Left lung (tissue), 14 donors: ENCODE measurements at places on chromosomes 5 and 9. TPM values are rescaled to one million over a fixed set of nuclear protein-coding genes. Genes with fewer than 3 reads are reported as not detected.

GRCh38 chr9:132141344-132141947, 20.4 kb upstream of the NTNG2 start:
- peak; percentile 79 for DNase-seq

DNA sequence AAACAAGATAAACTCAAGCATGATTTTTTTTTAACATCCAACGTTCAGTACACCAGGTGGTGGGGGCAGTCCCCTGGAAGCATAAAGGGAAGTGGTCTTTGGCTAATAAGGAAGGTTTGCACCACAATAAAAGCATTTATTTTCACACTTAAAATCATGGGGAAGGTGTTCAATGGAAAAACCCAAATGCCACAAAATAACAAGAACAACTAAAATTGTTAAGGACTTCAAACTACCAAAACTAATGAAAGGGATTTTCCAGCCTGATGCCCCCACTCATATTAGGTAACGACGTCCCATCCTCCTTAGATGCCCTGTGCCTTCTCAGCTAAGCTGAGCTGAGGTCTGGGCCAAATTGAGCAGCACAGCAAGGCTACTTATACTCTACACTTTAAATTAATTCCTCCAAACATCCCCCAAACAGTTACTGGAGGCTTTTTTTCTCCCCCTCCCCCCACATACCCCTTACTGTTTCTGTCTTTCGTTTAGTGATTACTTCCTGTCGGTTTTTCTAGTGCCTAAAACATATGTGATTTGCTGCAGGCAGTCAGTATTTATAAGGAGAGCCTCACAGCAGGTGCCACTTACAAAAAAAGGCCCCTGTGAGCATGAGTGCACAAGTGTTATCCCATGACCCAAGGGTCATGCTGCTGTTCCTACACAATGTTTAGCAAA, 259.7 kb upstream of the ZNF608 start:
- DNase-seq: no peak

DNA sequence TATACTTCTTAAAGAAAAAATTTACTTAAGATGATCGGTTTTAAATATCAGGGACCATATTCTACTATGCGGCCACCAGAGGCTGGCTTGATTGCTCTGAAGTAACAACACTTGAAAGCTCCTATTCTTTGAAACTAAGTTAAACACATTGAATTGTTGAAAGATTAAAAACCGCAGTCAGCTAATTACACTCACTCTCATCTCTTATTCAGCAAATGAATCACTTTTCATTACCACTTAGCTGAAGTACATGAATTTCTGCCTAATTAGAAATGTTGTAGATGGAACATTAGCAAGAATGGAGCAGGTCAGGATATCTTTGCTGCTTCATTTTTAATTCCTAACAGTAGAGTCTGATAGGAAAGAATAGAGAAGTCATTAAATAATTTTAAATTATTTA, 42.3 kb downstream of the LSM11 start:
- DNase-seq: no peak

DNA sequence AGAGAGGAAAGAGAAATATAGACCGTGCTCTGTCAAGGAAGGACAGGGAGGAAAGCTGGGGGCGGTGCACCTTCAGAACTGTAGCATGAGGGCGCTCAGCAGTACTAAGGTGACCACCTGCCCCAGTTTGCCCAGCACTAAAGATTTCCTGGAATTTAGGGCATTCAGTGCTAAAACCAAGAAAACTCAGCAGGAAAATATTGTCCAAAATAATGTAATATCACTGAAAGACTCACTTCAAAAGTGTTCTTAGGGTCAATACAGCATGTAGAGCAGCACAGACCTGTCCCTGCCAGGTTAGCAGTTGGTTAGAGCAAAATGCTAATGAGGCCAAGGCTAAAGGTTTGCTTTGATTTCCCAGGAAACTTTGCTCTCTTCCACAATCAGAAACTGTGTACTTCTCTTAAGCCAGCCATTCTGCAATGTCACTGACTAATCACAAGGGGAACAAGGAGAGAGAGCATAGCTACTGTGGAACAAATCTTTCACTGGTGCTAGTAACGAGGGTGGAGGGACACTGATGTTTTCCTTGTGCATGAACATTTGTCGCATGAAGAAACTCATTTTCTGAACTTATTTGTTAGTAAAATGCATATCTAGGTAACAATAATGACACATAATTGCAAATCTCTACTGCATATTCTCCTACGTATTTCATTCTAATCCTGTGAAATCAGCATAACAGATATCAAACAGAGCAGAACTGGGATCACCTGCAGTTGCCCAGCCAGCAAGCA, 53.0 kb upstream of the GRAMD2B start:
- DNase-seq: no peak

DNA sequence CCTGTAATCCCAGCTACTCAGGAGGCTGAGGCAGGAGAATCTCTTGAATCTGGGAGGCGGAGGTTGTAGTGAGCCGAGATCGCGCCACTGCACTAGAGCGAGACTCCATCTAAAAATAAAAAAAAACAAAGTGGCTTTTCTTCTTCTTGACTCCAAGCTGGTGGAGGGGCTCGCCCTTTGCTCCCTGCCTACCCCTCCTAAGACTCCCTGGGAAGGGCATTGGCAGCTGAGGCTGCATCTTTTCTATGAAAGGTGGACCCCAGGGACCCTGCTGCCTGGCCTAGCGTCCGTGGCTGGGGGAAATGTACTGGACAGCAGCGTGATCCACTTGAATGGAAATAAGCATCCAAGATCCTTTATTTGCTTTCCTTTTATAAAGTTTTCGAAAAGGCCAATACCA, 24.0 kb downstream of the ROPN1L start:
- DNase-seq: no peak

GRCh38 chr5:185095-186070, 5.9 kb upstream of the LRRC14B start:
- no peak for DNase-seq

GRCh38 chr5:167546270-167546669, 745.2 kb upstream of the WWC1 start:
- no peak for DNase-seq

DNA sequence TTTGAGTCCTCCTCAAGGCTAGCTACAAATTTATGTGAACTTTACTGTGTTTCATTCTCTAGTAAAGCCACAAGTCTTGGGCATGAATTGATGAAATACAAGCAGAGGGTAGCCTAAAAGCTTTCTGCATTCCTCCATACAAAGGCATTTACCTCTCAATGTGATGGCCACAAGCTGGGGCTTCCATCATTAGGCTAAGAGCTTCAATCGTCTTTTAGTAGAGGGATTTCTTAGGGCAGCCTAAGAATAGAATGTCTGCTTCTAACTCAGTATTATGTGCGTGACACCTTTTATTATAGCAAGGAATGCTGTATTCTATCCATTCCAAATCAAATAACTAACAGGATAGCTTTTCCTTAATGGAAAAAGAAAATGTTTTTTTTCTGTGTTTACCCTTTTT, 3.7 kb downstream of the PLAC8L1 start:
- no peak for DNase-seq

DNA sequence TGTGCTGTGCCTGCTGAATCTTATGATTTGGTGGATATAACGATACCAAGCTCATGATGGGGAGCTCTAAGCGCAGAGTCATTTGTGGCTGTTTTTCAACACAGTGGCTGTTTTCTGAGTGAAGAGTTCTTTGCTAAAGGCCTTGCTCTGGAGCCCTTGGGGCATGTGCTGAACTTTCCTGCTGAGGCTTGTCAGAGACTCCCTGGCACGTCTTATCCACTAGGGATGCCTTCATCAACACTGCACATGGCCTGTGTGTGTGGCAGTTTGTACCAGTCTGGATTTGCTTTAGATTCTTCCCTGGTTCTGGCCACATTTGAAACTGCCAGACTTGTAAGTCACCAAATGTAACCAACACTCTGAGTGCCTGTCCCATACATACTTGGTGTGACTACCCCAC, 188.2 kb downstream of the DMRT2 start:
- DNase-seq: no peak

- no peak for DNase-seq
These were observed 10.9 kb upstream of the FIBCD1 start for GRCh38 chr9:130950039-130950311.

GRCh38 chr9:15277400-15278090, 29.5 kb downstream of the TTC39B start:
- peak; percentile 46 for DNase-seq

DNA sequence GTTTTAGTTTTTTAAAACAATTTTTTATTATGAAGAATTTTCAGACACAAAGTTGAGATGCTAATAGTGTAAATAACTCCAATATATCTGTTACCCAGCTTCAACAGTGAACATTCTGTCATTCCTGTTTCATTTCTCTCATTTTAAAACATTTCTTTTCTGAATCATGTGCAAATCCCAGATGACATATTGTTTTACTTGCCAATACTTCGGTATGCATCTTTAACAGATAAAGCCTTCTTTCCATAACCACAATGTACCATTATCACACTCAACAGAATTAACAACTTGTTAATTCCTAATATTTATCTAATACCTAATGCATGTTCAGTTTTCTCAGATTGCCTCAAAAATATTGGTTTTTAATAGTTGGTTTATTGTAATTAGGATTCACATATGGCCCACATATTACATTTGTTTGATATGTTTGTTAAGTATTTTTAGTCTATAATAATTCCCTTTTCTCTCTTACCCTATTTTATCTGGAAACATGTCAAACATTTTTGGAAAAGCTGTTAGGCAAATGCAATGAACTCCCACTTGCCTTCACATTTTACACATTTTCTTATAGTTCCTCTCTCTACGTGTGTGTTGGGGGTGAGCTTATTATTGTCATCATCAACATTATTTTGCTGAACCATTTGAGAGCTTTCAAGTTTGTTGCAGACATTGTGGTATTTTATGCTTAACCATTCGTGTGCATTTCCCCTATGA, 58.7 kb upstream of the ANKRD55 start:
- DNase-seq: no peak

GRCh38 chr5:95045181-95045965, 239.5 kb downstream of the MCTP1 start:
- no peak for DNase-seq

- no peak for DNase-seq
These were observed 152.2 kb downstream of the PAX5 start for GRCh38 chr9:36881743-36882441.

DNA sequence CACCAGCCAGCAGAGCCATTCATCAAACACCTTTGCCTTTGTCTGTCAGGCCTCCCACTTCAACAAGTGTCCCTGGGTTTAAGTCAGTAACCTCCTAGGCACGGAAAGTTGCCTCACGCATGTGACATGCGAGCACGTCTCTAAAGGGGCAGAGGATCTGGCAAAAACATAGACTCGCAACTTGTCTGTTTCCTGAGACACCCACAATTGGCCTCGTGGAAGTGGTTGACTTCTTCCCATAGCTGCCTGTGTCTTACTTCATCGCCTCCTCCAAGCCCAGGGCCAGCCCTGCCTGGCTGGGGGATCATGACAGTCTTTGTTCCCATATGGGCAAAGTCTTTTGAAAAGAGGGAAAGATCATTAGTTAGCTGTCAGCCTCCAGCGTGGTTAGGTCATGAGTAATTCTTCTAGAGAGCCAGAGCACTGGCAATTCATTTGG, 35.5 kb upstream of the GLRX start:
- DNase-seq: no peak

Gene PCDHA5
- 0.11 TPM for polyA plus RNA-seq

Gene GHR
- polyA plus RNA-seq: 29.9 TPM

Gene OR13C9
- not detected for polyA plus RNA-seq

Gene HEMGN
- polyA plus RNA-seq: 4.6 TPM

Gene GSN
- polyA plus RNA-seq: 43.0 TPM

Gene THG1L
- polyA plus RNA-seq: 28.4 TPM

Gene C9orf152
- 7.9 TPM for polyA plus RNA-seq

Gene DBN1
- polyA plus RNA-seq: 187 TPM
